Stimulated activated CD8-positive, alpha-beta memory T cell treated with anti-CD3 and anti-CD28 coated beads, Interleukin-15, amount 100 ng/mL, for 1 hour (primary cell): ENCODE measurements at places on chromosomes 13 and 19.

- no peak for DNase-seq
These were observed 2175.9 kb downstream of the PCDH9 start for GRCh38 chr13:65054277-65054676.

DNA sequence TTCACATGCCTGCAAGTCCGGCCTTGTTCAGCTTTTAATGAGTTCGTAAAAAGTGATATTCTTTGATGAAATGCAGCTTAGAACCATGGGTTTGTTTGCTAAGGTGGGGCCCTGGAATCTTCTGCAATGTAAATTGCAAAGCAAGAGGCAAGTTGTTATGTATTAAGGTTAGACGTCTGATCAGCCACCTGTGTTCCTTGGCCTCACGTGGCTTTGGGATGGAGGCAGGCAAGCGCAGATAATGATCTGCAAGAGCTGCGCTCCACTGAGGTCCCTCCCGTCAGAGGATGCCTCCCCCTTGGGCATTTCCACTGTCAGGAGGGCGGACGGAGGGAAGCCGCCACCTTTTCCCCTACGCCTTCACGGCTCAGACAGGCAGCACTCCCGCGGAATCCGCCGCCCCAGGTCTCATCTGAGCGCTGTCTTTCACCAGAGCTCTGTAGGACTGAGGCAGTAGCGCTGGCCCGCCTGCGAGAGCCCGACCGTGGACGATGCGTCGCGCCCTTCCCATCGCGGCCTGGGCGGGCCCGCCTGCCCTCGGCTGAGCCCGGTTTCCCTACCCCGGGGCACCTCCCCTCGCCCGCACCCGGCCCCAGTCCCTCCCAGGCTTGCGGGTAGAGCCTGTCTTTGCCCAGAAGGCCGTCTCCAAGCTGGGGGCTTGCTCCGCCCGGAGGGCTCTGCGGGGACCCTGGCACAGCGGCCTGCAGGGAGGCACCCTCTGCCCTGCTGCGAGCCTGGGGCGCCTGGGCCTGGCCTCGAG is 110.9 kb downstream of the CRYL1 start:
- no peak for DNase-seq

DNA sequence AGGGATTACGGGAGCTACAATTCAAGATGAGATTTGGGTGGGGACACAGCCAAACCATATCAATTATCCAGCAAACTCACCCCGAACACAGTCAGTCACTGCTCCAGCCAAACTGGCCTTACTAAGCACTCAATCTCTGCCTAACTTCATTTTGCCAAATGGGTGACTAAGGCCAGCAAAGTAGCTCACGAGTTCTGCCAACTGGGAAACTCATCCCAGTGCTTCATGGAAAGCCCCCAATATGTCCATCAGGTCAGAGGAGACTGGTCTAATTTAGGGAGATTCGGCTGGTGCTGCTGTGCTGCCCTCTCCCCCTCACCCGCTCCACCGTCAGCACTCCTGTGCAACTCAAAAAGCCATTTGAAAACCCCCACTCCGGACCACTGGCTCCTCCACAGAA is 324.0 kb downstream of the FOXO1 start:
- DNase-seq, result no peak

DNA sequence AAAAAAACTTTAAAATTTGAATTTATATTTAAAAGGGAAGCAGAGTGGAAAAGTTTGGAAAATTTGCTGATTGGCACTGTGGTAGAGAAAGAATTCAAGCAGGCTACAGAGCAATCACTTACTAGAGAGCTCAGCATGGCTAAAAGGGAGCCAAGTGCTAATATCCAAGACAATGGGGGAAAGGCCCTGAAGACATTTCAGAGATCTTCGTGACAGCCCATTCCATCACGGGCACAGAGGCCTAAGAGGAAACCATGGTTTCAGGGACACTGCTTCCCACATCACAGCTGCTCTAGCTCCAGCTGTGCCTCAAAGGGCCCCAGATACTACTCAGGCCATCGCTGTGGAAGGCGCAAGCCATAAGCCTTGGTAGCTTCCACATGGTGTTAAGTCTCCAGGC is 73.7 kb downstream of the SGCG start:
- DNase-seq, result no peak

DNA sequence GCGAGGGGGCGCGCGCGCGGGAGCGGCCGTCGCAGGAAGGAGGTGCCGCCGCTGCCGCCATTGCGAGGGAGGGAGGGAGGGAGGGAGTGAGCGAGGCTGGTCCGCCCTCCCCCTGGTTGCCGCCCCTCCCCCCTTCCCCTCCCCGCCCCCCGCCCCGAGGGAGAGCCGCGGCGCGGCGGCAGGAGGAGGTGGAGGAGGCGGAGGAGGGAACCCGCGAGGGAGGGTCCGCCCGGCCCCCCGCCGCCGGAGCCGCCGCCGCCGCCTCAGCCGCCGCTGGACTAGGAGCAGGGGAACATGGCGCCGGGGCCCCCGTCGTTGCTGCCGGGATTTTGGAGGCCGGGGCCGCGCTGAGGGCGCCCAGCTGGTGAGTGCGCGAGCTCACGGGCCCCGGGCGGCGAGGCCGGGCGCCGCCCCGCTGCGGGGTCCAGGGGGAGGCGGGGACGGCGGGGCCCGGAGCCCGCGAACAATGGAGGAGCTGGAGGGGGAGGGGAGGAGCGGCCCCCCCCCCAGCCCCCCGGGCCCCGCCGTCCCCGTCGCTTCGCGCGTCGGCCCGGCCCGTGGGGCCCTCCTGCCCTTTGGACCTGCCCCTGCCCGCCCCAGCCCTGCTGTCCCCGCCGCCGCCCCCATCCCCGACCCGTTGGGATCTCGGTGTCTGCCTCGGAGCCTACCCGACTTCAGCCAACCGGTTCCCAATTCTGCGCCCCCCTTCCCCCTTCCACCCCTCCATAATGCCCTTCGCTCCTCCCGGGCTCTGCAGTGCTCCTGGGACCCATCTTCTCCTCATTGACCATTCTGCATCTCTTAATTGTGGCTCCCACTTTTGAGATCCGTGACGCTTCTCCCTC is at the start of gene ARHGAP35:
Gene ARHGAP35, plus strand, starts transcription at position 152 of the 845 bp plus-strand sequence. CDS start 57,679 bp downstream, outside the sequence.
- DNase-seq, result peak; percentile 51

- no peak for DNase-seq
These were observed 23.7 kb downstream of the SH3GL1 start for GRCh38 chr19:4376671-4376990.

- DNase-seq, result no peak
These were observed 2.9 kb downstream of the TUBB4A start for GRCh38 chr19:6499052-6499790.

DNA sequence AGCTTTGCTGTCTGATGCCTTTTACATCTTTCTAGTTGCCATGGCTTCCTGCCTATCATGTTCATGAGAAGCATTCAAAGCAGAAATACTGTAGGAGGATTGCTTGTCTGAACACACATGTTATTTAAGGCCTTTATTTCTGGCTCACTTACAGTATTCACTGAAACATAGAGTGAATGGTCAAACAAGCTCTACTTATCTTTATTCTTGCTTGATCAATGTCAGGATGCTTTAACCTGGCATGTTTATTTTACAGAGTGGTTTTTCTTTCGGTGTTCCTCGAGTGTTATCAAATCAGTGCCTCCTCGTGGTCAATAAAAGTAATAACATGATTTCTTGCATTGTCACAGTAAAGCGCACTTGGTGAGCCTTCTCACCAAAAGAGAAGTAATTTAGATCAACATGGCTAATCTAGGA is 73.5 kb upstream of the PCDH17 start:
- no peak for DNase-seq

- DNase-seq, result no peak
These were observed 4.2 kb upstream of the SPACA6 start for GRCh38 chr19:51688671-51689571.

GRCh38 chr19:33482476-33482875 is 39.1 kb downstream of the PEPD start:
- DNase-seq, result no peak

DNA sequence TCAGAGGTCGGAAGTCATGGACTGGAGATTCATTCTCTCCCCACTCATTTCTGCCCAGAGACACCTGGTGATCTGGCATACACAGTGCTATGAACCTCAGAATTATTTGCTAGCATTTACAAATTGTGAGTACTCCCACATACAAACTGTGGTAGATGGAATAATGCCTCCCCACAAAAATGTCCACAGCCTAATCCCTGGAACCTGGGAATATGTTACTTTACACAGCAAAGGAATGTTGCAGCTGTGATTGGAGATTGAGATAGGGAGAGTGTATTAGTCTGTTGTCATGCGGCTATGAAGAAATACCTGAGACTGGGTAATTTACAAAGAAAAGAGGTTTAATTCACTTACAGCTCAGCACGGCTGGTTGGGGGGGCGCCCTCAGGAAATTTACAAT is 3.1 kb upstream of the UQCRFS1 start:
- no peak for DNase-seq

- no peak for DNase-seq
These were observed 4.5 kb upstream of the STK24 start for GRCh38 chr13:98581381-98581780.

- DNase-seq, result no peak
These were observed 302.9 kb downstream of the LMO7 start for GRCh38 chr13:75938811-75939560.

DNA sequence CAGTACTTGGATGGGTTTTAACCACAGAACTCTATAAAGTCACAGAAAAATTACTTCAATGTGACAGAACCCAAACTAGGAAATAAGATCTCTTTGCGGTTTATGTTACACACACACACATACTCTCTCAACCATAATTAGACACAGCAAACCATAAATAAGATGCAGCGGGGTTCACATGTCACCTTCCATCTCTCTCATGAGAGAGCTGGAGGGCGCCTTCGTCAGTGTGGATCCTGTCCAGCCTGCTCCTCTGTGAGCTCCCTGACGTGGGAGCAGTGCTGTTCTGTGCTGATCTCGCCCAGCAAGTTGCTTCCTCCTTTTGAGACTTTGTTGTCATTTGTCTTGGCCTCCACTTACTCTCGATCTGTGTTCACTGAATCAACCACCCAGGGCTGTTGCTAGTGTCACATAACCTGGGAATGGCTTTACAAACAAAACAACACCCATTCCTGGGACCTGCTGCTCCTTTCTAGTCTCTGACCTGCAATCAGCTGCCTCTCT is 204.9 kb upstream of the KL start:
- no peak for DNase-seq

DNA sequence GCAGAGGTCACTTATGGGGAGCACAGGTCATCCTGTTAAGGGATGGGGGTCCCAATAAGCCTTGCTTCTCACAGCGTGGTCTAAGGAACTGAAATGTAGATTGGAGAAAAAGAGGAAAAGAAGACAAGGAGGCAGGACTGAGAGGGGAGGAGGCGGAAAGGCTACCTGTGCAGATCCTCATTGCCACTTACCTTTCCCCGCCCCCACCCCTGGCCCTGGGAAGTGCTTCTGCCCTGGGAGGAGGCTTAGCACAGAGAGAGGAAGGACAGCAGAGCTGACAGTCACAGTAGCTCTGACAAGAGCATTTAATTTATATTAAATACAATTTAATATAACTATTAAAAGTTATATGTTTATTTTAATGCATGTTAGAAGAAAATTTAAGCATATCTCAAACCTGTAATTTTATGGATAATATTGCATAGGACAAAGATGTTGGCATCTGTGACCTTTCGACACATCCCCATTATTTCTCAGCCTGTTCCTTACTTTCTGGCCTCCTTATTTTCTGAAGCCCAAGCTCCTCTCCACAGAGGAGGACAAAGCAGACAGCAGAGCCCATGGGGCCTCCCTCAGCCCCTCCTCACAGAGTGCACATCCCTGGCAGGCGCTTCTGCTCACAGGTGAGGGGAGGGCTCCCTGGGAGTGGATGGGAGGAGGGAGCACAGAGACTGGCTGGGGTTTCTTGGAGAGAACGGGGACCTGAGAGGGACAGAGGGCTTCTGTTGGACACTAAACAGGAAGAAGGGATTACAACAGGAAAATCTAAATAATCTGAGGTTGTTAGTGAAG is 23.4 kb downstream of the CEACAM21 start:
- DNase-seq, result no peak

DNA sequence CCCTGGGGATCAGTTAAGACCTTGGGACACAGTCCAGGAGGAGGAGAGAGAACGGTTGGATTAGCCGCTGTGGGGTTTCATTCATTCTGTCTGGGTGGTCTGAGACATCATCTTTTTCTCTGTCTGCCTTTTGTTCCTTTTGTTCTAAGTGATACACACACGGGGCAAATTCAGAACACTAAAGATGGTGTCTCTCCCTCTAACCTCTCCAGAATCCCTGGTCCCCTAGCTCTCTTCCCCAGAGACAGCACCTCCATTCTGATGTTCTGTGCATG is 5.0 kb downstream of the BICRA start:
- no peak for DNase-seq

GRCh38 chr13:100336795-100337516 is 248.1 kb downstream of the PCCA start:
- DNase-seq, result no peak

DNA sequence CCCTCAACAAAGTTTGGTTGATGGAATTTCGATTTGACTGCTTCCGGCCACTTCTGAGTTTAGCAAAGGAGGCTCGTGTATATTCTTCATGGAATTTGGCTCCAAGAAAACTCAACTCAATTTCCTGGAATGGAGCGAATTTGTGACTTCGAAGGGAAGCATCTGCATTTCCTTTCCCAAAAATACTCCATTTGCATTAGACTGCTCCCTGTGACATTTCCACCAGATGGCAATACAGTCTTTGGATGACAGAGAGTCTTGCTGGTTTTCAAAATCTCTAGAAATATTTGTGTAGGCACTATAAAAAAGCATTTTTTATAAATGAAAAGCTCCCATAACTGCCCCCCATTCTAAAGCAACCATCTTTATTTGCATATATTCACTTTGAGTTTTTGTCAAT is 4.1 kb downstream of the C1QTNF9 start:
- no peak for DNase-seq

DNA sequence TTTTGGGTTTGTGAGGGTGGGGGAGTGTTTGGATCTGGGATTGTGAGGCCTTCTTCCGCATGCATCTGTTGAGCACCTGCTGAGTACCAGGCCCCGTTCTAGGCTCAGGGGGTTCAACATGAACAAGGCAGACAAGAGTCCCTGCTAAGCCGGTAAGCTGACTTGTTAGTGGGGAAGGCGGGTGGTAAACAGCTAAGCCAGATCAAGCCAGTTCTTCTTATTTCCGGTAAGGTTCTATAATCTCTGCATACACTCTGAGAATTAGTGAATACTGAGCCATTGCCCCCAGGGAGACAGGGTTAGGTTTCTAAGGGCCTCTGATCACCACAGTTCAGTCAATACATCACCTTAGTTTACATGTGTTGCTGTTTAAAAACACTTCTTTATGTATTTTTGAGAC is 9.9 kb upstream of the EHD2 start:
- no peak for DNase-seq

DNA sequence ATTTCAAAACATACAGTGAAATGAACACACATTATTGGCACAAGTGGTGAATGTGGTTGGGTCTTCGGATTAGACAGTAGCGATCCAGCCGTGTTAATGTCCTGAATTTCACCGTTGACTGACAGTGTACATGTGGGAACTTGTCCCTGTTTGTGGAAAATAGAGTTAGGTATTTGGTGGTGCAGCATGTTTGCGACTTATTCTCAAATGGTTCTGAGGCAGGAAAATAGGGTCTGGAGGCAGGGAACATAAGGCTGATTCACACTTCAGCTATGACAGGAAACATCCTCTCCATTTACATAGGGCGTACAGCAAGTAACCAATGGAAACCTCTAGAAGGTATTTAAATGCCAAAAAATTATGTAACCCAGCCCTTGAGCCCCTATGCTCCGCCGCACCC is 4.2 kb downstream of the LGALS7B start:
- DNase-seq, result no peak

- no peak for DNase-seq
These were observed 965.6 kb downstream of the EFNB2 start for GRCh38 chr13:105569816-105570215.
